SK-N-MC (cell line): ENCODE measurements at places on chromosomes 2 and 18.

GRCh38 chr2:216317831-216318520 lies 54.3 kb downstream of the MARCHF4 start:
- no peak for DNase-seq

DNA sequence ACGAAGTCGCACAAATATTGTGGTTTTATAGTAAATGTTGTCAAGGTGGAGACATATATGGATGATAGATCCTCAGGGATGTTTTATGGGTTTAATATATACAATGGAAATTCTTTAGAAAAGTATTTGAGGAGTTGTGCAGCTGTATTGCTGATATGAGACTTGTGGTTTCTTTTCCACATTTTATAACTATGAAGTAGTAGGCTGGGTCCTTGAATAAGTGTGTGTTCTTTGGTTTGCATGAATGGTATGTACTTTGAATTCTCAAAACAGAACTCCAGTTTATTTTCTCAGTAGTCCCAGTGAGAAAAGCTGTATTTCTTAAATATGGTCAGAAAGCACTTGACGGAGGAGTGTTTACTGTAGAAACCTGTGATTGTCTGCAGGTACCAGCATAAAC lies 42.4 kb downstream of the PLCL1 start:
- DNase-seq, result no peak

GRCh38 chr2:138622613-138623012 lies 121.0 kb downstream of the SPOPL start:
- no peak for DNase-seq

DNA sequence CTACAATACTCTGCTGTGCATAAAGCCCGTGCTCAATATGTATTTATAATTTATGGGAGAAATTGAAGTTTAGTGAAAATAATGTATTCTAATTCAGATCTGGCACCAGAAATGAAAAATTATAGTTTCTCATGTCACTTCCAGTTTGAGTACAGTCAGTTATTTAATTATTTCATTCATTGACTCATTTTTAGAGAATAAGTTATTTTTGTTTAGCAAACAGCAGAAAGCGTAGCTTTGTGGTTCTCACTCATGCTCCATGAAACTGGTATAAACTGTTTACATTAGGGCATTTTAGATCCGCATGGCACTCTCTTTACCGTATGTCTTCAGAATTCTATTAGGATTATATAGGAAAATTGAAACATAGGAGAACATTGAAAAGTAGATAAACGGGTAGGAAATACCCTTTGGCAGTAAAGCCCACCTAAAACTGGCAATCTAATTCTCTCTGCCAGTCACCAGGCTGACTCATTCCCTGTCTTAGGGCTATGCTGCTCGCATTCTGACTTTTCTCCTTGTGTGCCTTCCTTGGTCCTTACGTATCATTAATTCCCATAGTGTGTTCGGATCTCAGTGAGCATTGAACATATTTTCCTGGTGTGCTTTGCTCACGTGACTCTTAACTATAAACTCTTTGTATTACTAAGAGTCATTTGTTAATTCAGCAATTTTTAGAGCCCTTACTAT lies 106.0 kb downstream of the ZNF236 start:
- no peak for DNase-seq

GRCh38 chr2:121043061-121043826 lies 241.8 kb downstream of the TFCP2L1 start:
- DNase-seq, result no peak

GRCh38 chr2:33577084-33577483 lies 22.0 kb downstream of the FAM98A start:
- no peak for DNase-seq

GRCh38 chr2:210548878-210549384 lies 7.5 kb upstream of the CPS1 start:
- no peak for DNase-seq

- DNase-seq, result no peak
Observed at GRCh38 chr2:239586651-239587310, 186.0 kb upstream of the HDAC4 start.

GRCh38 chr2:239688122-239688681 lies 287.4 kb upstream of the HDAC4 start:
- DNase-seq, result no peak

- DNase-seq, result no peak
Observed at GRCh38 chr2:54551123-54551756, 95.1 kb downstream of the SPTBN1 start.

- no peak for DNase-seq
Observed at GRCh38 chr2:176268976-176269318, 295 bp upstream of the MTX2 start.

DNA sequence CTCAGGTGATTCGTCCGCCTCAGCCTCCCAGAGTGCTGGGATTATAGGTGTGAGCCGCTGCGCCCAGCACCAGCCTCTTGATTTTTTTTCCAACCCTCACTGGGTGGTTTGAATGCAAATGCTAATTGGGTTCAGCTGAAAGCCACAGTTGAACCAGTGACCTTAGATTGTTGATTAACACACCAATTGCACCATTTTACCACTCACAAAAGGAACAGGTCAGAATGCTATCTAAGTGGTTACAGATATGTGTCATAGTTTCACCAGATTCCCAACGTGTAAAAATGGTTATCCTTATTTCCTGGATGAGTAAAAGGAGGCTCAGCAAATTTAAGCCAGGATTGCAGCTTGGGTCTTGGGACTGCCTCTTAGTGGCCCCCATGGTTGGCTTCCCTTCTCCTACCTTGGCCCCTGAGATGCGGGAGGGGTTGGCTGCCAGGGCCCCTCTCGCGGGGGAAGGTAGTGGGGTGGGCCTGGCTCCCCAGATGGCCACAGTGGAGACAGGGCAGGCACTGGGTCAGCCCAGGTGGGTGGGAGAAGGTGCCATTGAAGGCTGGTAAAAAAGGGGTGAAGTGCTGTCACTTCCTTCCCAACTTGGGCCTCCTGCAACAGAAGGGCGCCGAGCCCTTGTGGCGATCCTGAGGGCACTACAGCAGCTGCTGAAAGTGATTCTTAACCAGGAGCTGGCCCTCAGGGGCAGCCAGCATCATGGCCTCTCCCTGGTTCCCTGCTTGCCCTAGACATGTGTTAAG lies 164.9 kb upstream of the HAAO start:
- DNase-seq, result no peak

GRCh38 chr18:52391810-52392559 lies 52.0 kb downstream of the DCC start:
- no peak for DNase-seq

- DNase-seq, result no peak
Observed at GRCh38 chr18:23833714-23834113, 144.5 kb downstream of the LAMA3 start.

GRCh38 chr18:59455728-59456276 lies 96.7 kb upstream of the LMAN1 start:
- DNase-seq, result no peak

DNA sequence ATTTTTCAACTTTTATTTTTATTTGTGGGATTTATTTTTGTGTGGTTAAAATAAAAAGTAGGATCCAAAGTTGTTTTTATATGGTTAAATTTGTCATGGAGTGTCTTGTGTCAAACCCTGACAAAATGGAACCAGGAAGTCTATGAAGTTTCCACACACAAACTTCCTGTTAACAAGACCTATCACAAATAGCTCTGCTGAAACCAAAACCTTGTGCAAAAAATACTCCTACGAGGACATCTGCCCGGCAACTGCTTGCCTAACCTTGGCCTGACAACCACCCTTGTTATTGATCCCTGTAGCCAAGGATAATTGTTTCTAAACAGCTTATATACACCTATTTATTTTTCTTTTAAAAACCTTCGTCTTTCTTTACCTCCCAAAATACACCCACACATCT lies 389.6 kb downstream of the TRIB2 start:
- no peak for DNase-seq

DNA sequence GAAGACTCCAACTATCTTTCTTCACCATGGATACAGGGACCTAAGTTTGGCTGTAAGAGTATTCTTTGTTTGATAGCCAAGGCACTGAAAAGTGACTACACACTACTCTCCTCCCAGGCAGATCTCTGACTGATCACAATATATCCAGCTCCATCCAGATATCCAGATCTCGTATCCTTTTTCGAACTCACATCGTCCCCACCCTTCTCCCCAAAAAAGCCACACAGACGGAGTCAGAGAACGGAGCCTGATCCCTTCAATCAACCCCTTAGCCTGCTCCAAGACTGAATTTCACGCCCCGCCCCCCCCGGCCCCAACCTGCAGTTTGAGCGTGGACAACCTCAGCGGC lies 533 bp downstream of the DHX57 start:
- no peak for DNase-seq

DNA sequence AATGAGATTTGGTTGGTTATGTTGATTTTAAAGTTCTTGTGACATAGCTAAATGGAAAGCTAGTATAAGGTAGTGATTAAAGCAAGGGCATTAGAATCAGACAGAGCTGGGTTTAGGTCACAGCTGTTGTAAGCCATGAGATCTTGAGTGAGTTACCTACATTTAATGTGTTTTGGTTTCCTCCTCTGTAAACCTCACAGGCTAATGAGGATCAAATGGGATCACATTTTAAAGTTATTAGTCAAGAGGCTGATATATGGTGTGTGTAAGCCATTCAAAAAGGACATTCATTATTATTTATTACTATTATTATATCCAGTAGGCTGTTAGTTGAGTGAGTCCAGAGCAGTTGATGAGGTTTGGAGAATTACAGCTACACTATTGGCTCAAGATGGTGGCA lies 416.2 kb downstream of the IRS1 start:
- no peak for DNase-seq

DNA sequence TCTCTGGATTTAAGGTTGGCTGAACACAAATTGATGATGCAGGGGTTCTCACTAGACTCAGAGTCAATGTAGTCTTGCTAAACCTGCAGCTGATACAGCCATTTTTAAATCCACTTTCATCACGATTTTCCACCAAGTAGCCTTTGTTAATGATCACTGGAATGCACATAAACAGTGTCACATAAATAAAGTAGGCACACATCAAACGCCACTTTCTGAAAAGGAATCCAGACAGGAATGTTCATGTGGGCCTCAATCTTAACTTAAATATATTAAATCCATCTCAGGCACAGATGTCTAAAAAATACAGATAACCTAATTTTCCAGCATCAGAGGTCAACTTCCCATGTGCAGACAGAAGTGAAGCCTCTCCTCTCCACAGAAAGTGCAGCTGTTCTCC lies 58.3 kb downstream of the LAMA1 start:
- no peak for DNase-seq

- DNase-seq, result no peak
Observed at GRCh38 chr18:45619826-45620201, 4.5 kb downstream of the SLC14A2 start.

DNA sequence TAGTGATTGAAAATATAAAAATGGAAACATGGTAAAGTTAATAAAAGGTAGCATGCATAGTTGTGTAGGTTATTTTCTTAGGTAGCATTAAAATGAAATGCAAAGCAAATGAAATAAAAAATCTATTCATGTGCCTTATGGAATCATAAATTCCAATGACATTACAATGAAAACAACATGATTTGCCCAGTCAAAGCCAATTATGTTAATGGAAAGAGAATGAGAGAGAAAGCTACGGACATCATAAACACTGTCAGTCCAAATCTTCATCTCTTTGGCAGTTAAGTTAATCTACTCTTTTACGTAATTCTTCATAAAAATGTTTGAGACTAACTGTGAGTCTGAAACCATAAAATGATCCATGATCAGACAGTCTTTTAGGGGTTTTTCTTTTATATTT lies 636.7 kb upstream of the SYT4 start:
- no peak for DNase-seq

DNA sequence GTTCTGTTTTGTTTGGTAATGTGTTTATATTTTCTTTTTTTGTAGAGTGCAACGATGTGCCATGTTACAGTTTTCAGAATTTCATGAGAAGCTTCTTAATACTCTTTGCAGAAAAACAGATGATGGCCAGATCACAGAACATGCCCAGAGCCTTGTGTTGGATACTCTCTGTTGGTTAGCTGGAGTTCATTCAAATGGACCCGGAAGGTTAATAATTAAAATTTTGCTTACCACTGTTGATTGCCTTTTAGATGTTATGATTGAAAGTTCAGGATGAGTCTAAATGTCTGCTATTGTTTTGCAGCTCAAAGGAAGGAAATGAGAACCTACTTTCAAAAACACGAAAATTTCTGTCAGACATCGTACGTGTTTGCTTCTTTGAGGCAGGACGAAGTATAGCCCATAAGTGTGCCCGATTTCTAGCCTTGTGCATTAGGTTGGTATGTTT lies 85.2 kb downstream of the BIRC6 start:
- DNase-seq, result no peak

GRCh38 chr2:109680523-109681297 lies 66.5 kb downstream of the SOWAHC start:
- no peak for DNase-seq

- no peak for DNase-seq
Observed at GRCh38 chr18:79741362-79741700, 56.4 kb upstream of the KCNG2 start.

DNA sequence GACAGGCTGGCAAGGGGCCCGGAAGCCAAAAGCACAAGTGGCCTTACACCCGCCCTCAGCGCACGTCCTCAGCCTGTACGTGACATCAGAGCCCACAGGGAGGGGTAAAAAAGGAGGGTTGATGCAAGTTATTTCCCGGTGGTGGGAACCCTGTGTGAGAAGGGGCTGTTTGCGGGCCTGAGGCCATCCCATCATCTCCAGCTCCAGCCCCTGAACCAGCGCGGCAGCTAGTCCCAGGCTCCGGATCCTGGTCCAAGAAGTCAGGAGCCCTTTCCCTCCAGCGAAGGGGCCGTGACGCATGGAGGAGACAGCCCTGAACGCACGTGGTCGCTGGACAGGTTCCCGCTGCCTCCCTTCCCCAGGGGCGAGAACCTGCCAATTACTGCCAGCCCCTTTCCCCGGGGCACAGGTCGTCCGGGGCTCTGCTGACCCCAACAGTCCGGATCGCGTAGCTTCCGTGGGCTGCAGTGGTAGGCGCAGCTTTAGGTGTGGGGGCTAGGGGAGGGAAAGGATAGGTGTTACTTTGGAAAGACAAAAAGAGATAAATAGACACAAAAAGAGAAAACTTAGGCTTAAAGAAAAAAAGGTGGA lies 1.3 kb upstream of the LRP2 start:
- no peak for DNase-seq

GRCh38 chr18:35026407-35027061 lies 14.7 kb upstream of the MAPRE2 start:
- no peak for DNase-seq

DNA sequence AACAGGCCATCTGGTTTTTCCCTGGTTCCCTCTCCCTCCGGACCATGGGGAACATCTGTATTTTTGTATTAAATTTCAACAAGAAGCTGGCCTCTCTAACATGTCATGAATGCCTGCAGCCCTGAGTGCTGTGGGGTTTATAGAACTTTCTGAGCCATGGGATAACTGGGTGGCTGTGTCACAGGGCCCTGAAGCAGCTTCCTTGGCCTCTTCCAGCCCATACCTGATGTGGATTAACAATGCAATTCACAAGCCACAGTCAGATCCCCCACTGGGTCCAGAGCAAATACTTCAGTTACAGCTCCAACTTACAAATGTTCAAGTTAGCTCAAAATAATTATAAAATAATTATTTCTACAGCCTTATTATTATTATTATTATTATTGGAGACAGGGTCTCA lies 307.8 kb upstream of the CELF4 start:
- no peak for DNase-seq

- no peak for DNase-seq
Observed at GRCh38 chr2:65340898-65341681, 91.3 kb downstream of the SPRED2 start.

GRCh38 chr2:30714811-30715709 lies 92.2 kb downstream of the CAPN13 start:
- DNase-seq, result no peak

- DNase-seq, result no peak
Observed at GRCh38 chr2:241081643-241082340, 20.3 kb downstream of the MTERF4 start.

- DNase-seq, result peak; percentile 84
Observed at GRCh38 chr2:160970052-160970965, 189.9 kb upstream of the TANK start.

GRCh38 chr2:133838642-133839365 lies 270.5 kb upstream of the NCKAP5 start:
- DNase-seq, result no peak
